Endodermal cell (in vitro differentiated cells): ENCODE measurements at places on chromosomes 11 and 22.
A peak's percentile ranks its signal among the peaks of the same experiment; 100 is the strongest.

GRCh38 chr11:20238712-20239111 lies 78.4 kb upstream of the DBX1 start:
- DNase-seq: no peak

DNA sequence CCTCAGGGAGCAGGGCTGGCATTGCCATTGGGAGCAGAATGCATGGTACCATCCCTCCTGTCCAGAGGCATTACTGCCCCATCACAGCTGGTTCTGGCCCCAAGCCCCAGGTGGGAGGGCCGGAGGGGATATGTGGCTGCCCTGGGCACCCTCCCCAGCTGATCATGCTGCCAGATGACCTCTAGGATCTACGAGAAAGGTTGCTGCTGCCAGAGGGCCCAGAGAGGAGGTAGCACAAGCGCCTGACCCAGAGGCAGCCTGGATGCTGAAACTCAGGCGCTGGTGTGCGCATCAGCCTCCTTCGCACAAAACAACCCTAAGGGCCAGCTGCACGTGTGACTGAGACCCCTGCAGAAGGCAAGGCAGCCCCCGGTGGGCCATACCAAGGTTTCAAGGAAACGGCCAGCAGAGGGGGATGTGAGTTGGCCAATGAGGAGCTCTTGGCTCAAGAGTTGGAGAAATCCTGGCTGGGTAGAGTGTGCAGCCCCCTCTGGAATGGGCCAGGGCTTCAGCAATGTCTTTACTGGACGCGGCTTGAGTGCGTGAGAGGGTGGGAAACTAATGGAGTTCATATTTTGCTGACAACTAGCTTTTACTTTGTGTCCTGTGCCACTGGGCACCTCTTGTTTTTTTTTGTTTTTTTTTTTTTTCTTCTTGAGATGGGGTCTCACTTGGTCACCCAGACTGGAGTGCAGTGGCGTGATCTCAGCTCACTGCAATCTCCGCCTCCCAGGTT lies 88.3 kb upstream of the PARVA start:
- no peak for DNase-seq

DNA sequence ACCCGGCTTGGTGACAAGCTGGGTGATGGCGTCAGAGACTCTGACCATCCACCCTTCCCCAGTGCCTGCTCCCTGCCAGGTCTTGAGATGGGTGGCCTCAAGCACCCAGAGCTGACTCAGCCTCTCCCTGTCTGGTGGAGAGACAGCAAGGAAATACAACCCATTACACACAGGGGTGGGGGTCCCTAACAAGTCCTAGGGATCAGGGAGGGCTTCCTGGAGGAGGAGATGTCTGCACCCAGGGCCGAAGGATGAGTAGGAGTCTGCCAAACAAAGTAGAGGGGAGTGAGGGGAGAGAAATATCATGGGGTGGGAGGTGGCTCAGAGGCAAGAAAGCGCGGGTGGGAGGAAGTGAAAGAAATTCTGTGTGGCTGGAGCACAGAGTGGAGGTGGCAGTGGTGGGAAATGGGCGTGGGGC lies 6.8 kb downstream of the MAFF start:
- DNase-seq: no peak

DNA sequence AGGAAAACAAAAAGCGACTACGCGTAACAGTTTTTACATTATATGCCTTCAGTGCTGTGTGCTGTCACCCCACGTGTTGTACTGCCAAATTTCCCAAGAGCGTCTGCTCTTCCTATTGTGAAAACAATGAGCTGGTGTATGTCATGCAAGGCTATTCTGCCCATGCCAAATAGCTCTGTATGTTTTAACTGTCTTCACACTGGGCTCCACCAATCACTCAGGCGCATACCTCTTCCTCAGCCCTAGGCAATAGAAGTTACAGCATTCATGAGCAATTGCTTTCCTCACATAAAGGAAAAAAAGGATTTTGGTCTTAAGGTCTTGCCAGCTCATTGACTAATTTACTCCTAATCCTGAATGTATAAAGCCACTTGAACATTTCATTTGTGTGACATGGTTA lies 606.8 kb downstream of the NTM start:
- peak; percentile 58 for DNase-seq
